Activated CD4-positive, alpha-beta T cell treated with anti-CD3 and anti-CD28 coated beads, Interleukin-2, amount 50 U/mL, for 4 hours (primary cell): ENCODE measurements at places on chromosomes 3 and 15.

DNA sequence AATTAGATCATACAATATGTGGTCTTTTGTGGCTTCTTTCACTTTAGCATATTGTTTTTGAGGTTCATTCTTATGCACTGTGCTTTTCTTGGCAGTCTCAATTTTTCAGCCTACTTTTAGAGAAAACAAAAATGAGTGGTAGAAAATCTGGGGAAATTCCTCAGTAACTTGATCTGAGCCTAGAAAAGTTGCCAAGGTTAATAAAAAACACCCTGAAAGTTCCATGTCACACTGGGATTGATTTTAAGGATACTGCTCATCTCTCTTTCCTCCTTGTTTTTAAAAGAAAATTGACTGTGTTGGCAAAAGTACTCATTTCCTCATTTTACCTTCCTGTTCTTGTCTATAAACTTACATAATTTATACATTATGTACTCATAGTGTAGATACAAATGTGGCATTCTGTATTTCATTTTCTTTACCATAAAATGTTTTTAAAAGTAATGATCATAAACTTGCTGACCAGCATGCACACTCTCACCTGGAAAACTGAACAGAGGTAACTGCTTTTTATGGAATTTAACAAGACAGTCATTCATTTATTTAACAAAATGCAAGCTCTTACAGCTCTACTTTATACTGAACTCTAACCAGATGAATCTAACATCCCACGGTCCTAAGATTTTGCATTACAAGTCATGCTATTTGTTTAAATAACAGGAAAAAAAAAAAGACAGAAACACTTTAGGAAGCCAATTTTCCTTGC is 28.6 kb upstream of the SH3BP5 start:
- DNase-seq: no peak

DNA sequence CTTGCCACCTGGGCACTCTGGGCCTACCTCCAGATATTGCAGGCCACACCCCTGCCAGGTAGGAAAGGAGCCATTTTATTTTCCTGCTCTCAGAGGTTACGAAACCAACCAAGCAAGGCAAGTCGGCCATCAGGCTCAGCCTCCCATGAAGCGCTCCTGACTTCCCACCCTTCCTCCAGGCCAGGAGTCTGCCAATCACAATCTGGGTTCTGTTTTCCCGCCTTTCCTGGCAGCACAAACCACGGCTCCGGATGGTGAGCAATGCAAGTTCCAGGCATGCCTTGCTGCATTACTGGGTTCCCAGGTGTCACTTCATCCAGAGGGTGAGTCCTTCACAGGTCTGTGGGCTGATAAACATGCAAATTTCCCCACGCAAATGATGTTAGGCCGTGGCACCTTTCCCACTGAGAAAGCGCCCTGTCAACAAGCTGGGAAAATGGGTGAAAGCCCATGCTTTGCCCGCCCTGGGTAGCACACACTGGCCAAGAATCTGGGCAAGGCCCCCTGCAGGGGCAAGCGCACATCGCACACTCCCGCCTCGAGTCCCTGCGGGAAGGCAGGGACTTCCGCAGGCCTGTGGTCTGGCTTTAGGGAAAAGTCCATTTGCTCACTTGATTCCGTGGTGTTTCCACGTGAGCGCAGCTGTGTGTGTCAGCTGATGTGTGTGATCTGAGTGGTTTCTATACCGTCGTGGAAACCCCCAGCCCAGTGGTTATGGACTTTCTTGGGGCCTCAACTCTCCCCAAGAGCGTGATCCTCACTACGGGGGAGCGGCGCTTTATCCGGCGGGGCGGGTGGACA is 61.6 kb upstream of the RYK start:
- no peak for DNase-seq

DNA sequence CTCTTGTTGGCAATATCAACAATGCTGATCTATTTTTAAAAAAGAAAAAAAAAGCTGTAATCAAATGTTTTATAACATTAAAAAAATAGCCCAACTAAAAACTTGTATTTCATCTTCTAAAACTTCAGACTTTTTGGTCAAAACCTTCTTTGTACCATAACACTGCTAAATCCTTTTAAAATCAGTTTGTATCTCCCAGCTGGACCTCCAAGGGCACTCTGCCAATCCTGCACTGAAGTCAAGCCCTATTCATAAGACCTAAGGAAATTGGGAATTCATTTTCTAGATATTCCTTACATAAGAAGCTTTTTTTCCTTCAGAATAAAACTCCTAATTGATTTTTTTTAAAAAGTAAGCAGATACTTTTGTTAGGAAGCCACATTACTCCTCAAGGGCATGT is 38.2 kb upstream of the HCLS1 start:
- no peak for DNase-seq

DNA sequence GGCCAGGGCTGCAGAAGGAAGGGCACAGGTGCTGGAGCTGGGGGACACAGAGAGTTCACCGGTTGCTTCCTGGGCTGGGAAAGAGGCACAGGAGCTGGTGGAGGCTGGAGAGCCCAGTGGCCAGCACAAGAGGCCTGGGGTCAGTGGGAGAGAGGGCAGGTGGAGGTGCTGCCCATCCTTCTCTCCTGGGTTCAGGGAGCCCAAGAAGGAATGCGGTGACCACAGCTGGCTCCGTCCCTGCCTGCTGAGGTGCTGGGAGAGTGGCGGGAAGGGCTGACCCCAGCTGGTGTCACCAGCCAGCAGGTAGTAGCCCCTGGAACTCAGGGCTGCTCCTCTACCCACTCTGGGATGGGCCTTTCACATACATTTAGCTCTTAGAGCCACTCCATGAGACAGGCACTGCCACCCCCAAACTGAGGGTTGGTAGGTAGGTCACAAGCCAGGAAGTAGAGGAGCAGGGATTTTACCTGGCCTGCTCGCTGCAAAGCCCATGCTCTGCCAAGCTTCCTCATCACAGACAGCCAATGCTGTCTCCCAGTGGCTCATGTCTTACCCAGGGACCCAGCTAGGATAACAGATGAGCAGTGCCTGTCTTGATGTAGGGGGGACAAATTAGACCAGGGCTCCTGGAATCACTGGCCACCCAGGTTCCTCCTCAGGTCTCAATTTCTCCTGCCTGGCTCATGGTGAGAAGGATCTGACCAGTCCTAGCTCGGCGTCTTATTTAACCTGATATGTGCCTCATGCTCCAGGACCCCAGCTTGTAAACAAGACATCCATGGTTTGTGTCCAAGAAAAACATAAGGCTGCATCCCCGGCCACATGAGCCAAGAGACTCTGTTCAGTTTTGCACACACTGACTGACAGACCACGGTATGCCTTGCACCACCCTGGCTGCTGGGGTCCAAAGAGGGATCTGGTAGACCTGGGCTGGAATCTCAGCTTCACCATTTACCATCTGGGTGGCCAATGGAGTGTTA is 119.2 kb downstream of the CORO2B start:
- DNase-seq: no peak

DNA sequence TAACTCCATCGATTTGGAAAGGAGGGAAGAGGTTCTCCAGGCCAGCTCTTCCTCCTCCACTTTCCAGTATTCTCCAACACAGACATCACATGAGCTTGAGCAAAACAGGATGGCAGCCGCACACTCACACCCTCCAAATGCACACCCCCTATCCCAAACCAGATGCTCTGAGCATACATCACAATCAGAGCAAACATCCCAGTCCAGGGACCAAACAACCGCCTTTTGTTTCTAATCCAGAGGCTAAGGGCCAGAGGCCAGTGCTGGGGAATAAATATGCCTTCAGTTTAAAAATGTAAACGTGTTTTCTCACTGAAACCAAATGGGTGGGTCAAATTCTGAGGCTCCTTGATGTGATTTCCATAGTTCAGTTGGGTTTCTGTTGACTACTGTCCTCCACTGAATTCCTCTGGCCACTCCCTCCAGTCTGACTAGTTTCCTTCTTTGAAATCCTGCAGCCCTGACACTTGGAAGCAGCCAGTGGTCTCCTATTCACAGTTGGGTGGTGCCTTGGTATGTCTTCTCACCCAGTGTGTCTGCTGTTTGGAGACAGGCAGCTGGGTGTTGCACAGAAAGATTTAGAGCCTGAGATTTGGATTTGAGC is 19.2 kb upstream of the MFGE8 start:
- no peak for DNase-seq

DNA sequence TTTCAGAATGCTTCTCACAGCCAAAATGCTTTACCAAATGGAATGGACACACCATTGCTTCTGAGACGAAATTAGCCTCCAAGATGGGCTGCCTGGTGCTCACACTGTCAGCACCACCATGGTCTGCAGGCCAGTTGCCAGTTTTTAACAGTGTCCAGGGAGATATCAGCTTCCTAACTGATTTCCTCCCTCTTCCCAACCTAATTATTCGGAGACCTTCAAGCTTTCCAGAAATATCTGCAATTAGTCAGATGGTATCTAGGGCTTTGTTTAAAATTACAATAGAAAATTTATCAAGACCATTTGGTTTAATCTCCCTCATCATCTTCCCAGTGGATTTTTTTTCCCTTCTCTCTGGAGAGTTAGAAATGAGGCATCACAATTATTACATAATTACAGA is 287.5 kb downstream of the ZPLD1 start:
- DNase-seq: no peak
